Motor neuron (in vitro differentiated cells): ENCODE measurements at places on chromosomes 4 and X.

DNA sequence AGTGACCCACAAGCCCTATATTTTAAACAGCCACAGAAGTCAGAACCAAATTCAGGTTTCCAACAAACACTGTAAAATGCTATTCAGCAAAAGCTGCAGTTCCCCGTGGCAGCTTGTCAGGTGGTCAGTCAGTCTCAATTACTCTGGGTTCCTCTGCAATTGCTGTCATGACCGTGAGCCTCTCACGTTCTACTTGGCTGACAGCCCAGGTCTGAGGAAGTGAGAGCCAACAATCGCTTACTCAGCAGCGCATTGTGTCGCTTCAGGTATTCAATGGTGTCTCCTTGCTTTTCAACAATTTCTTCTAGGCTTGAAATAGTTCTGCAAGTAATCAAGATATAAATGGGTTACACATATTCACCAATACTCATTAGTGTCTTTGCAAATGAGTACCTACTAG is 25.8 kb downstream of the TRIM75 start:
- peak; percentile 40 for ATAC-seq

GRCh38 chr4:174522183-174523024 is at the start of gene HPGD:
HPGD (minus strand) TSS chr4:174522488; CDS start chr4:174522451, 37 bp downstream.
- peak; percentile 80 for ATAC-seq

GRCh38 chrX:36528661-36529060 is 479.5 kb upstream of the FAM47C start:
- ATAC-seq: no peak

- ATAC-seq: peak; percentile 96
Measured at GRCh38 chrX:41718481-41719235, 5.3 kb upstream of the GPR82 start.

DNA sequence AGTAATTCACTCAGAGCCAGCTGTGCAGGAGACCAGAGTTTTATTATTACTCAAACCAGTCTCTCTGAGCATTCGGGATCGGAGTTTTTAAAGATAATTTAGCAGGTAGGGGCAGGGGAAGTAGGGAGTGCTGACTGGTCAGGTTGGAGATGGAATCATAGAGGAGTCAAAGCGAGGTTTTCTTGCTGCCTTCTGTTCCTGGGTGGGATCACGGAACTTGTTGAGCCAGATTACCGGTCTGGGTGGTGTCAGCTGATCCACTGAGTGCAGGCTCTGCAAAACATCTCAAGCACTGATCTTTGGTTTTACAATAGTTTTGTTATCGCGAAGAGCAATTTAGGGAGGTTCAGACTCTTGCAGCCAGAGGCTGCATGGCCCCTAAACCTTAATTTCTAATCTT is 63.6 kb downstream of the TRIM2 start:
- no peak for ATAC-seq

DNA sequence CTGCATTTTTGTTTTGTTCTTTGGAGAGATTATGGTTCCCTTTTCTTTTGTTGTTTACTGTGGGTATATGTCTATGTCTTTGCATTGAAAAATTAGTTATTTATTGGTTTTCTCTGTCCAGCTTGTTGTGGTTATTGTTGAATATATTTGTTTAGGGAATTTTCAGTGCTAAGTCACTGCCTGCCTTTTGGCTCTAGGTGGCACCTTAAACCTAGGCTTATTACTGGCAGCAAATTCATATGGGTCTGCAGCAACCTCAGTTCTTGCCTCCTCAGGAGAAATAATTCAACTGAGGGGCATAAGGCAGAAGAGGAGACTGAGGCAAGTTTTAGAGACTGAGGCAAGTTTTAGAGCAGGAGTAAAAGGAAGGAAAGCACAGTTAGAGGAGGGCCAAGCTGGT is 1157.3 kb upstream of the AGA start:
- ATAC-seq: no peak

- ATAC-seq: no peak
Measured at GRCh38 chr4:157294575-157294974, 74.0 kb downstream of the GRIA2 start.
